Femur (tissue), 1 donor: ENCODE measurements at places on chromosomes 1 and 21.

DNA sequence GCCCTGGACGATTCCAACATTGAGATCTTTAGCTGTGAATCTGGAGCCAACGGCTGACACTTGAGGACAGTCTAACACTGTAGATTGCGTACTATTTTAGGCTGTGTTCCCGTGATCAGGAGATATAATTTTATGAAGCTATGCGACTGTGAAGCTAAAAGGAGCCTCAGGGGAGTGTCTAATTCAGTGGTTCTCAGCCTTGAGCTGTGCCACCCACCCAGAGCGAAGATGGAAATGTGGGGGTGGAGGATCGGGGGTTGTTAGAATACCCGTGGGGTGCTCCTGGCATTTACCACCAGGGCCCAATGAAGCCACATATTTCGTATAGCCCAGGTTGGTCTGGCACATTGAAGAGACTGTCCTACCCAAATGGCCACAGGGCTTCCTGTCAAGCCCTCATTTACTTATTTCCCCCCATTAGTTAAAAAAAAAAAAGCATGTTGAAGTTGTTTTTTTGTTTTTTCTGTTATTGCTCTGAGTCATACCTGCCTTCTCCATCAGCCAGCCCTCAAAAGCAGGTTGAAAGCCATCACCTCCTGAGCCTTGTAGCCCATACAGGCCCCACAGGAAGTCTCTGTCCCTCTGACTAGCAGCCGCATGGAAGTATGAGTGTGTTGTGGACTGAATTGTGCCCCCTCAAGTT, 141.7 kb downstream of the GALNT2 start:
- DNase-seq, result no peak

DNA sequence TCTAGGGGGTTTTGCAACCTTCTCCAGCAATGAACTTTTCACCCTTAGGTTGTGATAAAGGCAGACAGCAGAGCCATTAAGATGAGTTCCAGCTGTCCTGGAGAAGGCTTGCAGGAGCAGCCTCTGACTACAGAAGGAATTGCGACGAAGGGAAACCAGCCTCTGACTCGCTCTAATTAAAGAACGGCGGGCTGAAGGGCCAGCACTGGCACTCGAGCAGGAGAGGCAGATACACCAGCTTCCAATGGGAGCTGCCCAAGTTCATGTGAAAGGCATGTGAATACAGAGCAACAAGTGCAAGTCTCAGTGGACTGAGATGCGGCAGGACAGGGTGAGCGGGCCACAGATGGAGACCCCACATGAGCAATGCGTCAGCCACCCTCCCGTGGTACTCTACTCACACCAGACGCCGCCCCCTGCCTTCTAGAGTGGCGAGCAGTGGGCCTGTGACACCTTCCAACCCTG, 15.7 kb downstream of the RCC2 start:
- no peak for DNase-seq

DNA sequence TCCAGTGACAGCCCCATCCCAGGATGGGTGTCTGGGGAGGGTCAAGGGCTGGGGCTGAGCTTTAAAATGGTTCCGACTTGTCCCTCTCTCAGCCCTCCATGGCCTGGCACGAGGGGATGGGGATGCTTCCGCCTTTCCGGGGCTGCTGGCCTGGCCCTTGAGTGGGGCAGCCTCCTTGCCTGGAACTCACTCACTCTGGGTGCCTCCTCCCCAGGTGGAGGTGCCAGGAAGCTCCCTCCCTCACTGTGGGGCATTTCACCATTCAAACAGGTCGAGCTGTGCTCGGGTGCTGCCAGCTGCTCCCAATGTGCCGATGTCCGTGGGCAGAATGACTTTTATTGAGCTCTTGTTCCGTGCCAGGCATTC, 24.2 kb downstream of the PCSK9 start:
- no peak for DNase-seq

DNA sequence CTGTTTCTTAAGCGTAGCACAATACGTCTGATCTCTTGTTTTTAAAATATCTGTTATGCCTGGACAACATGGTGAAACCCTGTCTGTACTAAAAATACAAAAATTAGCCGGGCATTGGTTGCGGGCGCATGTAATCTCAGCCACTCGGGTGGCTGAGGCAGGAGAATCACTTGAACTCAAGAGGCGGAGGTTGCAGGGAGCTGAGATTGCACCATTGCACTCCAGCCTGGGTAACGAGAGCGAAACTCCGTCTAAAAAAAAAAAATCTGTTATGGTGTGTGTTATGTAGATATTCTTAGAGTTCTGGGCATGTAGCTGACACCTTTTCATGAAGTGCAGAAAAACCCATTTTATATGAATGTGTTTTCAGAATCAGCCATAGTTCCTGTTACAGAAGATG, 38.2 kb downstream of the RABGAP1L start:
- no peak for DNase-seq

DNA sequence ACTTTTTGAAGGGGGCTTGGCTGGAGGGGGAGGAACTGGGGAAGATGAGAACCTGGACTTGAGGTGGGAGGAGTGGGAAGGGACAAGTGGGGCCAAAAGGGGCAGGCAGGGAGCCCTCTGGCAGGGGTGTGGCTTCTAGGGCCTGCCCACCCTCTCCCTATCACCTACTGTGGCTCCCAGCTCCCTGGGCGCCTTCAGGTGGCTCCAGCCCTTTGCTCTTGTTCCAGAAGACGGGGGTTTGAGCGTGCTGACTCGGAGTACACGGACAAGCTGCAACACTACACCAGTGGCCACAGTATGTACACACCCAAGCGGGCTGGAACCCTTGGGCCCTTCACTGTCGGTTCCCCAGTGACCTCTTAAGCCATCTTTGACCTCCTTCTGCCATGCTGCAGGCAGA, 76.5 kb downstream of the LACTBL1 start:
- no peak for DNase-seq

DNA sequence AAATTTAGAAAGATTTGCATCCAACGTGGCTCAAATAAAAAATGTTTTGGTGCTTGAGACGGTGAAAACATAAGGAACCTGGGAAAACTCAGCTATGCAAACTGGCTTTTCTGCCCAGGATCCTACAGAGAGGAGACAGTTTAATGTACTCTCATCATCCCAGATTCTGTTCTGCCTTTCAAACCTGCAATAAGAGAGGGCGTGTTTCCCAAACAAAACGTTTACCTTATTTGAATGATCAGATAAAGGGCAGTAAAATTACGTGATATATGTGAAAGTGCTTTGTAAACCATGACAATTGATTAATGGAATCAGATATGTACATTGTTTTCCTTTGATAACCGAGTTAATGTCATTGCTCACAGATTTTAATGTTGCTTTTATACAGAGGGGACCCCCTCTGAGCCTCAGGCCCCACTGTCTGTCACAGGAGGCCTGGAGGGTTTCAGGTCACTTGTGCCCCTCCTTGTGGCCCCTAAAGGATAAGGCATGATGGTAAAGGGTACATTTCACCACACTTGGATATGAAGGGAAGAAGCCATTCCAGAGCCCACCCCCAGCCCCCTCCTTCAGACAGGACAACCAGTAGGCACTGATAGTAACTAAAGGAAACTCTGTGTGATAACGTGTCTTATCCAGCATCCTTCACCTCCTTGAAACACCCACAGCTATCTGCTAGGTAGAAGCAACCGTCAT, 157.6 kb downstream of the EDEM3 start:
- DNase-seq, result no peak

DNA sequence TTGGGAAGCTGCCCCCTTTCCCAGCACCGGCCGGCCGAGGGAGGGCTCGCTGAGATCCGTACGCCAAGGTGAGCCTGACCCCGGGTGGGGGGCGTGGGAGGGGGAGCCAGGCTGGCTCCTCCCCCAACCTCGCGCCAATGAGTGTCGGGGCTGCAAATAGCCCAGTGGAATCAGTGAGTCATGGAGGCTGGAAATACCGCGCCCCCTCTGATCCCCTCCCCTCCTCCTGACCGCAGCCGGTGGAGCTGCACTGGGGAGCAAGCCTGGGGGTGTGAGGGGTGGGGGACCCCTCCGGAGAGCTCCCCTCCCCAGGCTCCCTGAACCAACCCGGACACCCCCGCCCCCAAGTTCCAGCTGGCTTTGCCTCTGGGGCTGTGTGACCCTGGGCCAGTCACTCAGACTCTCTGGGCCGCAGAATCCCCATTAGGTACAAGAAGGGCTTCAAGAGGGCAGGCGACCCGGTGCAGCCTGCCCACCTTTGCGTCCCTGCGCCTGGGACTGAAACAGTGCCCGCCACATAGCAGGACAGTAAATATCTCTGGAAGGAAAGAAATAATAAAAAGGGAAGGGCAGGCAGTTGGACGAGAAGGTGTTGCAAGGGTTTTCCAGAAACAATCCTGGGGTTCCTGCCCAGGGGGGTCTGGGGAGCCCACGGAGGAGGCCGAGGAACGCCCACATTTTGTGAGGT, 4.5 kb downstream of the HSPB7 start:
- peak; percentile 82 for DNase-seq

DNA sequence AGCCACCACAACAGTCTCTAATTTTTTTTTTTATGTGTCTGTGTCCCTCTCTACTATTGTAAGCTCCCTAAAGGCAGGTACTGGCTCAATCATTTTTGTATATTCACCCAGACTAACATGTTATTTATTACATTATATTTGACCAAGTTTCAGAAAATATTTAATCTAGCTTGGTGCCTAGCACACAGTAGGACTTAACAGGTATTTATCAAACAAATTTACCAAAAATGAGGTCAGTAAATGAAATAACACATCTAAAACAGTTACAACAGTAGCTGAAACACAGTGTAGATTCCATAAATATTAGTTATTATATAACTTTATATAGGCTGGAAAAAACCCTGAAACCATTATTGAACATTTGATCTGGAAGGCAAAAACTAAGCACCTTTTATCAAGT, 2.7 kb downstream of the NRDC start:
- no peak for DNase-seq
